Activated T-cell treated with anti-CD3 and anti-CD28 coated beads for 48 hours (primary cell): ENCODE measurements at places on chromosomes 1 and 21.

DNA sequence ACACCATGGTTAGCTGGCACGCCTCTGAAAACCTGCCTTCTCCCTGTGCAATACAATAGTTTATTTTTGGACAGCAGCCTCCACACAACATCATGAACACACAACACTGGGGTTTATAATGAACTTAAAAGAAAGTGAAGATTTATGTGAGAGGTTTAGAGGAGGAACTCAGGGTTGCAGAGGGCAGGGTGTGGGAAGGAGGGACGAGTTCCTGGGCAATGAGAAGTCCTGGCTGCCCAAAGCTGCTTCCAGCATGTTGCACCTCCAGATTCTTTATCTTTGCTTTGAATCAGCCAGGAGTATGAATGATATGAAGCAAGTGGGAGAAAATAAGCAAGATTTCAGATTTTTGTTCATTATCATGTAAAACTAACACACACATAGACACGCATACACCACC, 11.3 kb upstream of the LRRC8D start:
- no peak for DNase-seq

GRCh38 chr1:69491416-69491815, 76.3 kb upstream of the LRRC7 start:
- DNase-seq: no peak

GRCh38 chr1:41652384-41653265, 168.1 kb upstream of the EDN2 start:
- no peak for DNase-seq

- no peak for DNase-seq
These were observed 61.2 kb downstream of the GBP6 start for GRCh38 chr1:89425056-89425455.

DNA sequence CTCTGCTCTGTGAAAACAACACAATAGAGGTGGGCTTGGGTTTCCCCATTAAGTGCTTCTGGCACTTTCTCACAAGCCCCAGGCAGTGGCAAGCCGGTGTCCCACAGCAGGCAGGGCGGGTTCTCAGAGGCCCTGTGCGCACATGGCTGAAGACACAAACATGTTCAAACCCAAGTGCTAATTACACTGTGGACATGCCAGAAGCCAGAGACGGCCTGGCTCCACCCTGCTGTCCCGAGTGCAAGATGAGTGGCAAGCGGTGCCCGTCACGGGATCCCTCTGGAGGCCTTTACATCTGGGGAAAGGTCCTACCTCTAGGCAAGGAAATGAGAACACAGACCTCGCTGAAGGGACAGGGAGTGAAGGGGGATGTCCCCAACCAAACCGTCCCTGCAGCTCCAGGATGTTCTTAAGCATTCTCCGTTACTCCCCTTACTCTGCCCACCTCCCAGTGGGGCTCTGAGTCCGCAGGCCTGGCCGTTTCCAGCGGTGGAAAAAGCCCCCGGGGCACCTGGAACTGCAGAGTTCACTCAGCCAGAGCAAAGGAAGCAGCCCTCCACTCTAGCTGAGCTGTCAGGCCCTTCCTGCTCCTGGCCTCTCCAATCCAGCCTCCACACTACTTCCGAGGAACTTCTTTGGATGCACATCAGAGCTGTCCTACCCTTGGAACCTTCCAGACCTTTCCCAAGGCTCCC, 57.4 kb downstream of the SLC66A1 start:
- DNase-seq: no peak

GRCh38 chr1:84078108-84078841, 65.8 kb upstream of the PRKACB start:
- no peak for DNase-seq

DNA sequence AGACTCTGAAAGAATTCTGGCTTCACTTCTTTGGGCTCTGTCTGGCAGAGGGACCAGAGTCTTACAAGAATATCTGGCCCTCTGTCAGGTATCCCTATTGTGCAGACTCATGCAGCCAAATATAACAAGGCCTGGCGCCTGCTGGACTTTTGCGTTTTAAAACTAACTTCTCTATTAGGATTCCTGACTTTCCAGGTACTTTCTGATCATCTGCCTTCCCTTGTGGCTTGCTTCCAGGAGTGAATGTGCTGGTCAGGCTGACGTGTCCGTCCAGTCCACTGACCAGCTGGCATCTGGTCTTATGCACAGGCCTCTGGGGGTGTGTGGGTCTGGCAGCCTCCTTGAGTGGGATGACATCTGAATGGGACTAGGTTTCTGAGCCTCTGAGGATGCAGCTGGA, 8.6 kb upstream of the RAB29 start:
- no peak for DNase-seq

DNA sequence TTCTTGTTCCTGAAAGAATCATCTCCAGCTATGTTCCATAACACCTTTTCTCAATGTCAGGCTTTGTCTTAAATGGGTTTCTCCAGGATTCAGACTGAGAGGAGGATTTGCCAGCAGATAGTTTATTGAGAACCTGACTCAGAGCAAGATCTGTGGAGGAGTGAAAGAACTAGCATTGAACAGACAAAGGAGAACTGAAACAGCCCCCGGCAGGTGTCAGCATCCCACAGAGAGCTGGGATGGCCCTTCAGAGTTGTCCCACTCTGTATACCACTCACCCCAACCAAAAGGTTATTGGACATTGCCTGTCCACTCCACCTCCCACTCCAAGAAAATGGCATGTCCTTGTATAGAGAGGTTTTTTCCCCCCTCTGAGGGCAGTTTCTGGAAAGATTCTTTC, 270.7 kb downstream of the PAPPA2 start:
- DNase-seq: no peak

DNA sequence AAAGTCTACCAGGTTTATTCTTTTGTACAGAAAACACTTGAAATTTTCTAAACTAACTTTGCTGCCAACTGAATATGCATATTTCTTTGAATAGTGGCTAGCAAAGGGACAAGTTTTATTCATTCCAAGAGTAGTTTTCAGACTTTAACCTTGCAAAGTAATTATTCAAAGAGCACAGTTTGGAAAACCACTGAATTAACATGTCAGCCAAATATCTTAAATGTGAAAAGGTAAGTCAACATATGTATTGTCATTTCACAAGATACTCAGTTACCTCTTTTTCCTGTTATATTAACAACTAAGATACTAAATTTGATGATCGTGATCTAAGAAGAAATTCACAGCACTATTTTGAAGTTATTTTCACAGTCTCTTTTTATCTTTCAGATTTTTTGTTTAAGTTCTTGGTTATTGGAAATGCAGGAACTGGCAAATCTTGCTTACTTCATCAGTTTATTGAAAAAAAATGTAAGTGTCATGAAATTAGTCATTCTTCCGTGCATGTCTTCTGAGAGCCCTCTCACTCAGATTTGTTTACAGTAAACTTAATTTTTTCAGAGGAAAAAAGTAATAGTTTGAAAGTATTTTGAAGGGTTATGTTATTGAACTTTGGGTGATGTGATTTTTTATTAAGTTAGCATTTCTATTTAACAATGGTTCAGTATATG, 15.3 kb downstream of the RAB4A start:
- no peak for DNase-seq

DNA sequence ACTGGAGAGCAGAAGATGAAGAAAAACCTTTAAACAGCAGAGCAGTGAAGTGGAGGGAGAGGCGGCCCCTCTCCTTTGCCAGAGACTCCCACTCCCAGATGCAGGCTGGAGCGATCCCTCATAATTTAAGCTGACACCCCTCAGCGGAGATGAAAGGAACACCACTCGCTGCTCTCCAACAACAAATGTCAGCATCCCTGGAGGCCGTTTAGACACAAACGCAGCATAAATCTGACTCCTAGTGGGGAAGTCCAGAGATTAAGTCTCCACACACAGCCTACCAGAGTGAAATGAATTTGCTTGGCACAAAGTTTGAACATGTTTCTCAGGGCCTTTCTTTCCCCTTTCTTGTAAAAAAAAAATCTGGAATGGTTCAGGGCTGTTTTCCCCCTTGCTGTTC, 137.8 kb downstream of the LMX1A start:
- DNase-seq: no peak
